ENCODE measurements at places on chromosomes 2 and 18. TPM values are rescaled to one million over a fixed set of nuclear protein-coding genes. Genes with fewer than 3 reads are reported as not detected.

SERPINB11 gene
- not detected for total RNA-seq

GRCh38 chr2:63569740-63570139 lies 18.5 kb downstream of the WDPCP start:
- DNase-seq, result no peak

GRCh38 chr18:60585670-60586069 lies 213.1 kb upstream of the MC4R start:
- no peak for DNase-seq

SNORC gene
- total RNA-seq, result 0.39 TPM

DNA sequence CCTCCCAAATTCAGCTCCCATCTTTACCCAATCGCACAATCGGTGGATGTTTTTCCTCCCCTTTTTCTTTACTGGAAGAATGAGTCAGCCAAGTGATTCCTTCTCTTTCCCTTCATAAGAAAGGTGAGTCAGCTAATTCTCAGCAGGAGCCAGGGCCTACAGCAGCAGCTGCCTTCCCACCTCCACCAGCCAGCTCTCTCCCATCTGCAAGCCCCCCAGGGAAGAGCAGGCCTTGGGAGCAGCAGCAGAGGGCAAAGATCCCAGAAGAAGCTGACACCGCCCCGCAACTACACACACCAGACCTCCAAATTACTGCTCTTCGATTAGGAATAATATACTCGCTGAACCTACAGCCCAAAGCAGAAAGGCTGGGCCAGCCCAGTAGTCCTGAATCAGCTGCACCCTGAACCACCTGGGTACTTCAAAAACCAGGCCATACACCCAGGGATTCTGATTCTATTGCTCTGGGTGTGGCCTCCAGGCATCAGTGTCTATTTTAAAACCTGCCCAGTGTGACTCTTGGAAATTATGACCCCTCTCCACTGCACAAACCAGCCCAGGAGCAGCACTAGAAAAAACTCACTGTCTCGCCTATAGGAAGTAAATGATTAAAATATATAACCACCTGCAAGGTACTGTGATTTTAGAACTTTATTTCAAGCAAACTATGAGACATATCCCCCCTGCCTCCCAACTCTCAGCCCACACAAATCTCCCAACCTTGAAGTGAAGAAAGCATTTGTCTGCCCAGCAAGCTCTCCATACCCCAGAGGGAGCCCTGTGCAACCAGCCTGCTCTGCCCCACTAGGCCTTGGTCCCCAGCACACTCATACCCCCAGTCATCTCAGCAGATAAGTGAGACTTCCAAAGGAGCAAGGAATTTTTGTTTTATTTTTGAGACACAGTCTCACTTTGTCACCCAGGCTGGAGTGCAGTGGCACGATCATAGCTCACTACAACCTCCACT lies 7.3 kb downstream of the SFXN5 start:
- DNase-seq, result no peak
